Osteoblast (primary cell): ENCODE measurements at places on chromosomes 7 and 10.

GRCh38 chr10:30114881-30115625 is 55.7 kb upstream of the JCAD start:
- no peaks in the 10 kb centered on the region for H3K27me3 ChIP-seq
- no peaks in the 10 kb centered on the region for H3K36me3 ChIP-seq

DNA sequence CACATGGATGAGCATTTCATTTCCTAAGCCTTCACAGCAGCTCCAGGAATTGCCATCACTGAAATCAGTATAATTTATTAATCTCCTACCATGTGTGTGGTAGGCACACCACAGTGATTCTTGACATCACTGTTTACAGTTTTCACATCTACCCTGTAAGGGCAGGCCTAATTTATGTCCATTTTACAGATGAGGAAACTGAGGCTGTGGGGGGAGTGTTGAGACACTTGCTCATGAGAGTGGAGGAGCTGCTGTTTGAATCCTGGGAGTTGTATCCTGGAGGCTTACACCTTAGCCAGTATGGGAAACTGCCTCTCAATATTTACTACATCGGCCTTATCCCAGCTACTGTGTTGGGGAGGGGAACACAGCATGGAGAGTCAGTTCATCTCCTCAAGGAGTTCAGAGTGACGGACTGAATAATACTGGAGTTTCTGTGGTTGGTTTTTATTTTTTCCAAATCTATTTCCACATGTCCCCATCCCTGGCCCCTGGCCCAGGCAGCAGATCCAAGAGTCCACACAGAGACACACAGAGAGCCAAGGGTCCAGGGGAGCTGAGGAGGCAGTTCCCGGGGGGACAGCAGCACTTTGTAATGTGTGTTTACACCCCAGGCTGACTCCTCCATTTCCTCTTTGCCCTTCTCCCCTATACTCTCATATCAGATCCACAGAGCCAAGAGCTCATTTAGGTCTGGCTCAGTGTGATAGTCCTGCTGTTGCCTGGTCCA is 13.2 kb downstream of the UBTD1 start:
- peak; percentile 55 for DNase-seq
- peaks cover 5% of the 10 kb centered on the region for H3K4me1 ChIP-seq
- H3K36me3 ChIP-seq, result no peaks in the 10 kb centered on the region
- H3K27me3 ChIP-seq, result no peaks in the 10 kb centered on the region

DNA sequence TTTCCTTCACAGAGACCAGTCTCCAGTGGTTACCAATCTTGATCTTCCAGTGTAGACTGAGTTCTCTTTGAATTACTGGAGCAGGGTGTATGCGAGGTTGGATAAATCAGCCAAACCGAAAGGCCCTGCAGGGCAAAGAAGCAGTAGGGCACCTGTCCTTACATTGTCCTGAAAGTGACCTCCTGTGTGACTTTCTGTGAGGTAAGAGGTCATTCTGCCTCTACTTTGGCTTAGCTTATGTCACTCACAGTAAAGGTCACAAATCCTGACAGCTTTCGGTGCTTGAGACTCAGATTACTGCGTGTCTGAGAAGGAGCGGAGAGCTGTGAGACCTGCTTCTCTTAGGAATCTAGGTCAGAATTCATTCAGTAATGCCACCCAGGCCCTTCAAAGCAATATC is 252.7 kb upstream of the ETV1 start:
- no peaks in the 10 kb centered on the region for H3K27me3 ChIP-seq
- H3K27ac ChIP-seq, result no peak overlapping the region
- no peak overlapping the region for H3K4me3 ChIP-seq
- H3K36me3 ChIP-seq, result no peaks in the 10 kb centered on the region

- no peak overlapping the region for H3K27ac ChIP-seq
- no peaks in the 10 kb centered on the region for H3K4me1 ChIP-seq
- DNase-seq, result no peak
- no peak overlapping the region for H3K4me3 ChIP-seq
- H3K36me3 ChIP-seq, result no peaks in the 10 kb centered on the region
- H3K27me3 ChIP-seq, result no peaks in the 10 kb centered on the region
Observed at GRCh38 chr10:46273506-46274477, 13.0 kb upstream of the ANTXRL start.

DNA sequence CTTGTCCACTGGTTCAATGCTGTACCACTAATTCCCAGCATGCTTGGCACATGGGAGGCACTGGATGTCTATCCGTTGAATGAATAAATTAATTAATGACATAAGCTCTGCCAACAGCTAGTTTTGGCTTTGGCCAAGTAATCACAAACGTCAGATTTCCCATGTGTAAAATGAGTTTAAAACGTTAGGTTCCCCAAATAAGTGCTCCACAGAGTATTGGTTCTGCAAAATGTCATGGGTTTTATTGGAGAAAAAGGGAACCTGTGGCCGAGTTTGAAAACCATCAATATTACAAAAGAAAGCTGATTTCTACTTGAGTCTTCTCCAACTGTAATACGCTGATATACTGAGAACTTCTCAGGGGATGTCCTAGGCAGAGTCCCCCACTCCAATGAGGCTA is 23.2 kb downstream of the ELMO1 start:
- DNase-seq, result no peak
- no peak overlapping the region for H3K4me3 ChIP-seq
- no peaks in the 10 kb centered on the region for H3K27me3 ChIP-seq
- no peaks in the 10 kb centered on the region for H3K36me3 ChIP-seq

DNA sequence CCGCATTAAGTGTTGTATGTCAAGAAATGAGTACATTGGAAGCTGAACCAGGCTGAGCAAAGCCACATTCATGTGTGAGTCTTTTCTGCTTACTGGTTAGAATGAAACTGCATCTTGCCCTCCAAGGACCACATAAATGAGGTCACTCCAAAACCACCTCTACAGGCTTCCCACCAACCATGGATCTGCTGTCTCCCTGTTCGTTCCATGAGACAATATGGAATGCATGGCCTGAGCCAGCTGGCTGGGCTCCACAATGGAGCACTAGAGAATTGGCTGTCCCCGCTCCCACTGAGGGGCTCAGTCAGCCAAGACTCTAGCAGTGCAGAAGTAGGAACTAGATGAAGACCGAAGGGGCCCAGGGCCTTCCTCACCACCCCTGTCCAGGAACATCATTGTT is 120.8 kb downstream of the TNS3 start:
- H3K27ac ChIP-seq, result peak overlapping the region; percentile 47
- DNase-seq, result peak; percentile 91
- H3K27me3 ChIP-seq, result no peaks in the 10 kb centered on the region

- H3K36me3 ChIP-seq, result no peaks in the 10 kb centered on the region
- no peaks in the 10 kb centered on the region for H3K4me1 ChIP-seq
- H3K27ac ChIP-seq, result no peak overlapping the region
- DNase-seq, result no peak
- H3K4me3 ChIP-seq, result no peak overlapping the region
- no peaks in the 10 kb centered on the region for H3K27me3 ChIP-seq
Observed at GRCh38 chr7:86963599-86964230, 95.7 kb downstream of the ELAPOR2 start.

- peak overlapping the region; percentile 97 for H3K27ac ChIP-seq
- no peaks in the 10 kb centered on the region for H3K36me3 ChIP-seq
- H3K4me3 ChIP-seq, result peak overlapping the region; percentile 97
- H3K4me1 ChIP-seq, result peaks cover 6% of the 10 kb centered on the region
Observed at GRCh38 chr10:43437141-43437870, 395 bp downstream of the ZNF487 start.

DNA sequence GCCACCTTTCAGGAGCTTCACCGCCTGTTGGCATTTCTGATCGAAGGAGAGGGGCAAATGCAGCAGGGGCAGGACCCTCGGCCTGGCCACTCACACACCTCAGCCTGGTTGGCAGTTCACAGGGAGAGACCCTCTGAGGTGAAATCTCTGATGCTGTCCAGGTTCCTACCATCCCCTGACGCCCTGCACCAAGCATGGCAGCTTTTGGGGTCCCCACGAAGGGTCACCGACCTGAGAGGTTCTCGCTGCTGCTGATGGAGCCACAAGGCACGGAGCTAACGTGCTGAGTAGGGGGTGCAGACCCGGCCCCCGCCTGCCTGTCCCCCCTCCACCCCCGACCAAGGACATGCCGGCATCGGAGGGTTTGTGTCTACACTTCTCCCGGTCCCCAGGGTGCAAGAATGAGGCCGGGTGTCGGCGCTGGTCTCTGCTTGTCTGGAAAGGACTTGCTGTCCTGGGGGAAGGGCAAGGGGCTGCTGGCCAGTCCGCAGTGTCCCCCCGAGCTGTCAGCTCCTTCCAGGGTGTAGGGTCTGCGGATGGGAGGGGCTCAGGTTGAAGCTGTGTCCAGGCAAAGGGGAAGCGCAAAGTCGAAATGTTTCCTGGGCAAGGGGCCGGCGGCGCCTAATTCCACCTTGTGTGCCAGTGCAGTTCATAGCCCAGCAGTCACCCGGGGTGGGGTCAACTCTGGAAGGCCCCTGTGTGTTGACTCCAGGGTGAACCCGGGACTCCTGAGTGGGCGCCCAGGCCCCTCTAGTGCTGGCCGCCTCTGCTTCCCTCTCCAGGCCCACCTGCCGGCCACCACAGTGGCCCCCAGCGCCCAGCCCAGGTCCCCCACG is 132.6 kb downstream of the DNAJB6 start:
- H3K4me1 ChIP-seq, result no peaks in the 10 kb centered on the region
- H3K27me3 ChIP-seq, result peaks cover 15% of the 10 kb centered on the region
- no peak overlapping the region for H3K4me3 ChIP-seq
- peak; percentile 64 for DNase-seq

GRCh38 chr10:30000802-30001571 is 58.4 kb downstream of the JCAD start:
- H3K4me1 ChIP-seq, result peaks cover 19% of the 10 kb centered on the region
- H3K27me3 ChIP-seq, result peaks cover 3% of the 10 kb centered on the region
- peak overlapping the region; percentile 19 for H3K4me3 ChIP-seq
- H3K27ac ChIP-seq, result peak overlapping the region; percentile 90

DNA sequence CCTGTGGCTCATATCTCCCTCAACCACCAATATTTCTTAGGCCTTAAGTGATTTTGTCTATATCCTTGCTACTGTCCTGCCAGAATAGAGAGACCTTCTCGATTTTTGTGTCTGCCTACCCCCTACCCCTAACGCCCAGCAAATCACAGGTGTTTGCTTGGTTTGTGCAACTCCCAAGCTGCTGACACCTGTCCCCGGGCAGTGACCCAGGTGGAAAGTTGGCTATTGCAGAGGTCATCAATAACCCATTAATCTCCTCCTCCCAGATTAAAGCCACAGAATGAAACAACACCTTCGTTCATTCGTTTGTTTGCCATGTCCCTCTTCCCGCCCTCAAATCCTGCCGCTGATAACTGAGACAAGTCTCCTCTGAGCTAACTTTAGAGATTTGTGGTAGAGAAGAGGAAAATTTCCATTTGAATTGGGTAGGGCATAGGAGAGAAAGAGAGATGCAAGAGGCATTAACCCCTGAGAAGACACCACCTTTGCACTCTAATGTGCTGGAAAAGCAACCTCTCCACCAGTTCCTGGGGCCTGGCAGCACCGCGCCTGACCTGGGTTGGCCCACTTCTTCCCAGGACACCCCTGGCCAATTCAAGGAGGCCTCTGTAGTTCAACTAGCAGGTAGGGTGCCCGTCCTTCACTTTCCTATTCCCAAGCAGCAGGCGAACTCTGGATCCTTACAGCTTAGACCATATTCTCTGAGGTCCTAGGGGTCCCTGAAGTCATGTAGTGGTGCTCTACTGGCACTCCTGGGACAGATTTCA is 3.0 kb downstream of the NEUROG3 start:
- H3K4me3 ChIP-seq, result no peak overlapping the region
- peak; percentile 77 for DNase-seq
- H3K27ac ChIP-seq, result no peak overlapping the region
- no peaks in the 10 kb centered on the region for H3K36me3 ChIP-seq
- H3K27me3 ChIP-seq, result peaks cover 81% of the 10 kb centered on the region
